ENCODE measurements at places on chromosomes 13 and 19. TPM values are rescaled to one million over a fixed set of nuclear protein-coding genes. Genes with fewer than 3 reads are reported as not detected.

Gene LGALS4
- not detected for polyA plus RNA-seq

Gene ZNF581
- polyA plus RNA-seq, result 82.8 TPM

Gene KLK4
- not detected for polyA plus RNA-seq

Gene PRODH2
- not detected for polyA plus RNA-seq

Gene PSG11
- not detected for polyA plus RNA-seq

Gene MEIS3
- polyA plus RNA-seq, result not detected

Gene ZNF285
- polyA plus RNA-seq, result 5.3 TPM

Gene IZUMO4
- polyA plus RNA-seq, result 1.2 TPM

Gene ONECUT3
- polyA plus RNA-seq, result not detected

Gene SLITRK1
- polyA plus RNA-seq, result not detected

DNA sequence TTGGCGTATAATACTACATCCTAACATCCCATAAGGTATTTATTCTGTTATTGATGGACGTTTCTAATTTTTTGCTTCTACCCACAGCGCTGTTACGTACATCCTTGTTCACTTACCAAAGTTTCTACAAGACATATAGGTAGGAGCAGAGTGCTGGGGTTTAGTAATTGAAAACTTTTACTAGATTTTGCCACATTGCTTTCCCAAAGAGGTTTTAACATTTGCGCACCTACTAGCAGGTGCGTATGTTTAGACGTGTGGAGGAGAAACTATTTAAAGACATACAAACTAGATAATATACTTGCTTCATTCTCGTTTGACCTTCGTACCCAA is 559 bp upstream of the RPL21 start:
- H3K4me1 ChIP-seq, result peaks cover 49% of the 10 kb centered on the region
- H3K4me3 ChIP-seq, result peak overlapping the region; percentile 93
- H3K27ac ChIP-seq, result peak overlapping the region; percentile 100
- H3K27me3 ChIP-seq, result no peaks in the 10 kb centered on the region
- no peak for DNase-seq

- H3K27me3 ChIP-seq, result no peaks in the 10 kb centered on the region
- H3K27ac ChIP-seq, result no peak overlapping the region
- no peaks in the 10 kb centered on the region for H3K4me1 ChIP-seq
- no peak overlapping the region for H3K4me3 ChIP-seq
These were observed 591.9 kb downstream of the DACH1 start for GRCh38 chr13:71274923-71275608.

- peaks cover 14% of the 10 kb centered on the region for H3K27me3 ChIP-seq
- H3K4me1 ChIP-seq, result peaks cover 7% of the 10 kb centered on the region
- no peak overlapping the region for H3K4me3 ChIP-seq
- no peak for DNase-seq
- no peak overlapping the region for H3K27ac ChIP-seq
These were observed 28.8 kb upstream of the TMEM255B start for GRCh38 chr13:113730258-113730691.

DNA sequence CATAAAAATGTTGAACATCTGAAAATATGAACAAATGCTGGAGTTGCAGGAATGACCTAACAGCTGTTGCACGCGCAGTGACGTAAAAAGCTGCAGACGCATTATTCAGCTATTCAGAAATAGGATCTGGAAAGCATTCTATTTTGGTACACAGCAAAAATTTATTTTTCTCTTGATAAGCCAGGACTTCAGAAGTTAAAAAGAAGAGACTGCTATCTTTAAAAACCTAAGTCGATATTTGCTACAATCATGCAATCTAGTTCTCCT is 36.9 kb upstream of the STARD13 start:
- peaks cover 4% of the 10 kb centered on the region for H3K4me1 ChIP-seq
- peaks cover 3% of the 10 kb centered on the region for H3K27me3 ChIP-seq
- H3K27ac ChIP-seq, result no peak overlapping the region
- no peak for DNase-seq
- H3K36me3 ChIP-seq, result peaks cover 2% of the 10 kb centered on the region
- no peak overlapping the region for H3K4me3 ChIP-seq

- H3K4me1 ChIP-seq, result no peaks in the 10 kb centered on the region
- no peaks in the 10 kb centered on the region for H3K27me3 ChIP-seq
- no peak for DNase-seq
- H3K4me3 ChIP-seq, result no peak overlapping the region
These were observed 462.1 kb downstream of the OLFM4 start for GRCh38 chr13:53490752-53491151.

DNA sequence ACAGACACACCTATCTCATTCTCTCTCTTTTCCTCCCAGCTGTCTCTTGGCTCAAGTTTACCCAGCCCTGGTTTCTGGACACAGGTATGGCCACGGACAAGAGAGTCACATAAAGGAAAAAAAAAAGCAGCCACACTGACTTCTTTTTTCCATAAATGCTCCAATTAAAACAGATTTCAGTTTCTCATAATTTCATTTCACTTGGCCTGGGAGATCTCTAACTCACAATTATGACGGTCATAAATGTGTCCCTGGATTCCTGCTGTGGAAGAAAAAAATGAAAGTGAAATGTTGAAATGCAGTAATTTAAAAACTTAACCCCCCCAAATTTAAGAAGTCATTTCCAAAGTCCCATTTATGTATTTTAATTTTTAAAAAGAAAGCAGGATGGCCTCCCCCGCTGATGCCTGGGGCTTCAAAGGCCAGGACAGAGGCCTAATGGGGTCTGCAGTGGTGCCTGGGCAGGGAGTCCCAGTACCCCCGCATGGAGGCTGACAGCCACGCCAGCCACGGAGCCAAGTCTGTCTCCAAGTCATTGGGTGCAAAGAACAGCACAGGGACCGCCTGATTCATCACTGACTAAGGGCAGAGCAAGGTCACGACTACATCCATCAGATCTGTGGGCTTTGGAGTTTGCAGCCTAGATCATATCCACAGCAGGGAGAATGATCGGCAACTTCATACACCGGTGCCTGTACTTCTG is 79.7 kb downstream of the TSHZ3 start:
- H3K27me3 ChIP-seq, result no peaks in the 10 kb centered on the region
- H3K36me3 ChIP-seq, result no peaks in the 10 kb centered on the region
- DNase-seq, result no peak
- no peak overlapping the region for H3K27ac ChIP-seq

DNA sequence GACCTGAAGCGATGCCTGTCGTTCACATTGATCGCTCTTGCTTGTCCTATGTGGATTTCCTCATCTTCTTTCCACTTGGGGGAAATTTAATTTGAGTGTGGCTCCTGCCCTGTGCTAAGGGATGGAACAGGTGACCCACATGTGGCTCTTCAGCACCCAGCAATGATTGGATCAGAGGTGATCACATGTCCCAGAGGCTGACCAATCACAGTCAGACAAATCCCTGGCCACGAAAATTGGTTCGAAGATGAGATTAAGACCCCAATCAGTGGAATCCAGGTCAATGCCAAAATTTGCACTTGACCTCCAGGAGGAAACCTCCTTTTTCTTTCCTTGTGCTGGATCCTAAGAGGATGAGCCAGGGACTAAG is 23.7 kb downstream of the AMER2 start:
- no peak for DNase-seq
- H3K27me3 ChIP-seq, result peaks cover 36% of the 10 kb centered on the region
- no peak overlapping the region for H3K4me3 ChIP-seq
- no peaks in the 10 kb centered on the region for H3K36me3 ChIP-seq
- no peak overlapping the region for H3K27ac ChIP-seq

DNA sequence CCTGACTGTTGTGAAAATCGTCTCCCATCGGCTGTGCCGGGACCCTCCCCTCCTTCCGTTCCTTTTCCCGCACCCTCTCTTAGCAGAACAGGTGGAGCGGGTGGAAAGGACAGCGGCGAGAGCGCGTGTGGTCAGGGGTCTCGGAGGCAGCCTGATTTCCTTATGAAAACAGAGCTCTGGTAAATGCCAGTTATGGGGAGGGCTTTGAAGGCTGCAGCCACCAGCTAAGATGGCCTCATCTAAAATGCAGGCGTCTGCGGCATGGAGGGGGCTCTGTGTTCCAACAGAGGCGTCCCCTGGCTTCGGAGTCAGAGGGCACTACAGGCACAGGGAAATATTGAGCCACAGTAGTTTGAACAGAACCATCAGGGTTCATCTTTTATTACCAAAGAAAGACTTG is 93.8 kb upstream of the SOX1 start:
- no peak overlapping the region for H3K27ac ChIP-seq
- H3K4me1 ChIP-seq, result peaks cover 13% of the 10 kb centered on the region
- no peaks in the 10 kb centered on the region for H3K36me3 ChIP-seq
- DNase-seq, result no peak
- H3K4me3 ChIP-seq, result no peak overlapping the region

DNA sequence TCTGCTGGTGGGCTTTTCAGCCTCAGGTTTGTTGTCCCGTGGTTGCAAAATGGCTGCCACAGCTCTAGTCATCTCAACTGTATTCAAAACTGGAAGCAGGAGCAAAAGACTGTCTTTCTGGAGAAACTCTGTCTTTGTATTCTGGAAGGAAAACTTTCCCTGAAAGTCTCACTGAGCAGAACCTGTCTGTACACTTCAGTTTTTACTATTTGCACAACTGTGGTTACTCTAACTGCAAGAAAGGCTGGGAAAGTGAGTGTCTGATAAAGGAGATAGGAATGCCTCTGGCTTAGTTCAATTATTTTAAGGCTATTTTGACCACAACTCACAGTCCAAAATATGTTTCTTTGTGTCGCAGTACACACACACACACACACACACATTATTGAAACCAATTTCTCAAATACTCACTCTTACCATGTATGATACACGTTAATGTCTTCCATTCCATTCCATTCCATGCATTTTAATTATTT is 49.7 kb upstream of the EHD2 start:
- no peak overlapping the region for H3K4me3 ChIP-seq
- peaks cover 17% of the 10 kb centered on the region for H3K4me1 ChIP-seq
- H3K27me3 ChIP-seq, result no peaks in the 10 kb centered on the region
- no peak overlapping the region for H3K27ac ChIP-seq
- DNase-seq, result no peak

DNA sequence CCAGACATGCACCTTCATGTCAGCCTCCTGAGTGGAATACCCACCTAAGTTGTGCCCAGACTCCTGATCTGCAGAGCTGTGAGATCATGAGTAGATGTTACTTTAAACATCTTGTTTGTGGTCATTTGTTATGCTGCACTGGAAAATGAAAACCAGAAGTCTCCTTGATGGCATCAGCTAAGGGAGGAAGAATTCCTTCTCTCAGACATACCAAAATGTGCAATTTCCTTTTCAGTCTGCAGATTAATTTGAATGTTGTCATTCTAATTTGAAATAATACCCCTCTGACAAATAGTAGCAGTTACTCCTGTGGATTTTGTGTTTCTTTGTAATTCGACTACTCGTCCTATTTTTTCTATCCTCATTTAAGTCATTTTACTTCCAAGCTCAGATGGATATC is 59.3 kb downstream of the ITGBL1 start:
- no peak overlapping the region for H3K27ac ChIP-seq
- no peaks in the 10 kb centered on the region for H3K36me3 ChIP-seq
- no peak for DNase-seq
- no peaks in the 10 kb centered on the region for H3K4me1 ChIP-seq

- H3K27me3 ChIP-seq, result no peaks in the 10 kb centered on the region
- no peak overlapping the region for H3K4me3 ChIP-seq
- H3K4me1 ChIP-seq, result no peaks in the 10 kb centered on the region
- DNase-seq, result peak; percentile 15
- H3K36me3 ChIP-seq, result peaks cover 5% of the 10 kb centered on the region
These were observed 4.9 kb upstream of the SMIM17 start for GRCh38 chr19:56637976-56638555.

- no peaks in the 10 kb centered on the region for H3K4me1 ChIP-seq
- DNase-seq, result no peak
- H3K36me3 ChIP-seq, result peaks cover 14% of the 10 kb centered on the region
- H3K4me3 ChIP-seq, result no peak overlapping the region
These were observed 37.2 kb upstream of the C1QTNF9B start for GRCh38 chr13:23934520-23934919.

DNA sequence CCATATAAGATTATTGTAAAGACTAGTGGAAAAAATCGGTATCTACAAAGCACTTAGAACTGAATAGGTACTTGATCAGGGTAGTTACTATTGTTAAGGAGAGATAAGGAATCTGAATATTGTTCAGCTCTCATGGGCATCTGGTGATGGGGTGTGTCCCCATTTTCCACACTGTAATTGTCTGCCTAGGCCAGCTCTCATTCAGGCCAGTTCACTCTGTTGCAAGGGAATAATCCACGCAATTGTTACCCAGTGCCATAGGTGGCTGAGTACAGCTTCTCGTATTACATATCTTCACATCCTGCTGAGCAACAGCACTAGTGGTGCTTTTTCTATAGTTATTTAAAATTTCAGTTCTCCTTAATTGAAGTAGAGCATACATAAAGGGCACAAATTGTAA is 45.6 kb upstream of the C13orf42 start:
- H3K4me1 ChIP-seq, result no peaks in the 10 kb centered on the region
- H3K27me3 ChIP-seq, result peaks cover 6% of the 10 kb centered on the region
- no peak for DNase-seq
- no peak overlapping the region for H3K27ac ChIP-seq
- no peaks in the 10 kb centered on the region for H3K36me3 ChIP-seq
- no peak overlapping the region for H3K4me3 ChIP-seq

- H3K4me1 ChIP-seq, result no peaks in the 10 kb centered on the region
- no peaks in the 10 kb centered on the region for H3K36me3 ChIP-seq
- no peak overlapping the region for H3K27ac ChIP-seq
- no peak for DNase-seq
- H3K27me3 ChIP-seq, result no peaks in the 10 kb centered on the region
These were observed 34.1 kb upstream of the EDNRB start for GRCh38 chr13:77952737-77953136.

- no peak for DNase-seq
- peaks cover 9% of the 10 kb centered on the region for H3K27me3 ChIP-seq
- H3K4me3 ChIP-seq, result no peak overlapping the region
- peaks cover 3% of the 10 kb centered on the region for H3K4me1 ChIP-seq
These were observed 45.3 kb downstream of the UFM1 start for GRCh38 chr13:38394777-38395496.

- DNase-seq, result no peak
- no peaks in the 10 kb centered on the region for H3K36me3 ChIP-seq
- no peak overlapping the region for H3K27ac ChIP-seq
- H3K4me3 ChIP-seq, result no peak overlapping the region
These were observed 158.5 kb downstream of the SLITRK6 start for GRCh38 chr13:85640727-85641126.
